ENCODE measurements at places on chromosomes 6 and 20. TPM values are rescaled to one million over a fixed set of nuclear protein-coding genes. Genes with fewer than 3 reads are reported as not detected.

DNAH8 gene
- 3.0 TPM for total RNA-seq

FAM209B gene
- total RNA-seq = not detected

CST1 gene
- not detected for total RNA-seq

RGS17 gene
- 1.0 TPM for total RNA-seq

TGM2 gene
- total RNA-seq = 31.8 TPM

BMP6 gene
- 10.7 TPM for total RNA-seq

SDCBP2 gene
- 3.6 TPM for total RNA-seq

SIRPB2 gene
- 0.51 TPM for total RNA-seq

LIME1 gene
- total RNA-seq = 6.8 TPM

EPPIN gene
- total RNA-seq = not detected

NFS1 gene
- 33.3 TPM for total RNA-seq

HUS1B gene
- total RNA-seq = 0.92 TPM

SLC17A1 gene
- total RNA-seq = not detected

TSBP1 gene
- total RNA-seq = not detected

RSPH4A gene
- 0.62 TPM for total RNA-seq

CD109 gene
- total RNA-seq = 29.6 TPM

SIM1 gene
- total RNA-seq = 2.4 TPM

TAB2 gene
- 50.2 TPM for total RNA-seq
